ENCODE measurements at places on chromosomes 7 and 10. TPM values are rescaled to one million over a fixed set of nuclear protein-coding genes. Genes with fewer than 3 reads are reported as not detected.

CDNF gene
- polyA plus RNA-seq = 0.60 TPM

FAM180A gene
- polyA plus RNA-seq = 0.65 TPM

BLVRA gene
- 102 TPM for polyA plus RNA-seq

SPDYE5 gene
- 0.06 TPM for polyA plus RNA-seq

CPA2 gene
- 0.21 TPM for polyA plus RNA-seq

RNF133 gene
- 0.05 TPM for polyA plus RNA-seq

INTS15 gene
- 13.8 TPM for polyA plus RNA-seq

PILRB gene
- polyA plus RNA-seq = 36.3 TPM

PLCE1 gene
- 1.6 TPM for polyA plus RNA-seq

ADRA2A gene
- polyA plus RNA-seq = 2.5 TPM

CABCOCO1 gene
- 3.8 TPM for polyA plus RNA-seq

FGL2 gene
- polyA plus RNA-seq = 3.3 TPM

MEOX2 gene
- 3.0 TPM for polyA plus RNA-seq

STEAP1 gene
- polyA plus RNA-seq = 19.2 TPM

TACC2 gene
- polyA plus RNA-seq = 91.5 TPM

COBL gene
- polyA plus RNA-seq = 6.3 TPM

OR2A42 gene
- 0.02 TPM for polyA plus RNA-seq

CCL24 gene
- polyA plus RNA-seq = 2.8 TPM

VIPR2 gene
- polyA plus RNA-seq = 0.91 TPM

ZSCAN25 gene
- polyA plus RNA-seq = 6.2 TPM

RBP3 gene
- 0.01 TPM for polyA plus RNA-seq

ST8SIA6 gene
- 0.43 TPM for polyA plus RNA-seq

SORBS1 gene
- 13.1 TPM for polyA plus RNA-seq

ELAPOR2 gene
- 16.1 TPM for polyA plus RNA-seq

SORCS1 gene
- 0.04 TPM for polyA plus RNA-seq
